NCI-H1417 (cell line): ENCODE measurements at places on chromosomes 1 and 21.

DNA sequence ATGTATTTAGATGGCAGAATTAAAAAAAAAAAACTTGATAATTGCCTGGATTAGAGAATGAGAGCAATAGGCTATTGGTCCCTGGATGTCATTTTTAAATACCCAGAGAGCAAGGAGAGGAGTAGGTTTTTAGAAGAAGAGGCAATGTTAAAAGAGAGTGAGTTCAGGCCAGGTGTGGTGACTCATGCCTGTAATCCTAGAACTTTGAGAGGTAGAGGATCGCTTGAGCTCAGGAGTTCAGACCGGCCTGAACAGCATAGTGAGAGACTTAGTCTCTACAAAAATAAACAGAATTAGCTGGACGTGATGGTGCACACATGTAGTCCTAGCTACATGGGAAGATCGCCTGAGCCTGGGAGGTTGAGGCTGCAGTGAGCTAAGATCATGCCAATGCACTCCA, 15.9 kb upstream of the MUTYH start:
- no peak for DNase-seq

GRCh38 chr1:33319949-33320618, 814 bp downstream of the A3GALT2 start:
- DNase-seq = no peak

GRCh38 chr1:202661136-202661845, 49.0 kb downstream of the SYT2 start:
- no peak for DNase-seq

GRCh38 chr1:67761091-67761490, 72.2 kb downstream of the GNG12 start:
- no peak for DNase-seq

- no peak for DNase-seq
These were observed 33.6 kb downstream of the WNT2B start for GRCh38 chr1:112542206-112542973.

DNA sequence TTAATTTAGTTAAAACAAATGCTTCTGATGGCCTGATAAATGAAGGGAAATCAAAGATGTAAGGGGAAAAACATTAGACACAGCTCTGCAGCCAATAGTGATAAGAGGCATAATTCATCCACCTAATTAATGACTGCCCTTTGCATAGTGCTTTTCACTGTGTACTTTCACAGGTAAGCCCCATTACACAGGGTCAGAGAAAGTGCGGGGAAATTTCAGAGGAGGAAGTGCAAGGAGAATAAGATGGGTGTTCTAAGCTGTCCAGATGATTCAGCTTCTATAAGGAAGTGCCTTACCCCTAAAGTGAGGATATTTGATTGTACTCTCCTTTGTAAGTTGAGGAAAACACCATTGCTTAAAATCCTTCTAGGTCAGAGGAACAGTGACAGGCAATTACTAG, 88.0 kb downstream of the NR5A2 start:
- DNase-seq = peak; percentile 33

- DNase-seq = no peak
These were observed 20.9 kb downstream of the RNF187 start for GRCh38 chr1:228507961-228508652.

GRCh38 chr1:241857131-241857530, 9.1 kb downstream of the EXO1 start:
- no peak for DNase-seq

- no peak for DNase-seq
These were observed 33.1 kb downstream of the TRIM67 start for GRCh38 chr1:231194843-231195516.

- DNase-seq = no peak
These were observed 6.3 kb downstream of the OBSCN start for GRCh38 chr1:228213917-228214808.

DNA sequence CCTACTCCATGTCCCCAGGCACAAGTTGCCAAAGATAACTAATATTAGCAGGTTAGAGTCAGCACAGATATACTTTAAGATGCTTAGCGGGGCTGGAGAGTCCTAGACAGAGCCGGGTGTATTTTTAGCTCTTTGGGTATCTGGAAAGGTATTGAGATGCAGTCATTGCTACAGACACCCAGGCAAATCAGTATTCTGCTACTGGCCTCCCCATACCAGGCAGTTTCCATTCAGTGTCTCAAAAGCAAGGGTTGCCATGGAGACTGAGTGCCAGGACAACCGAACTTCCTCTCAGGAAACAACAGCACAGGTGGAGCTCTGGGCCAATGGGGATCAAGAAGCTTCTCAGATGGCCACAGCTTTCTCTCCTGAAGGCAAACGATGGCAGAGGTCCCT, 45.3 kb downstream of the KCNC4 start:
- DNase-seq = peak; percentile 83

- peak; percentile 43 for DNase-seq
These were observed 3.9 kb upstream of the ATP1B1 start for GRCh38 chr1:169102567-169102966.

- DNase-seq = no peak
These were observed 7.5 kb downstream of the TMEM125 start for GRCh38 chr1:43277116-43277876.

GRCh38 chr1:184465489-184466146, 78.8 kb downstream of the C1orf21 start:
- DNase-seq = no peak

GRCh38 chr21:26408511-26408910, 164.6 kb downstream of the CYYR1 start:
- no peak for DNase-seq

DNA sequence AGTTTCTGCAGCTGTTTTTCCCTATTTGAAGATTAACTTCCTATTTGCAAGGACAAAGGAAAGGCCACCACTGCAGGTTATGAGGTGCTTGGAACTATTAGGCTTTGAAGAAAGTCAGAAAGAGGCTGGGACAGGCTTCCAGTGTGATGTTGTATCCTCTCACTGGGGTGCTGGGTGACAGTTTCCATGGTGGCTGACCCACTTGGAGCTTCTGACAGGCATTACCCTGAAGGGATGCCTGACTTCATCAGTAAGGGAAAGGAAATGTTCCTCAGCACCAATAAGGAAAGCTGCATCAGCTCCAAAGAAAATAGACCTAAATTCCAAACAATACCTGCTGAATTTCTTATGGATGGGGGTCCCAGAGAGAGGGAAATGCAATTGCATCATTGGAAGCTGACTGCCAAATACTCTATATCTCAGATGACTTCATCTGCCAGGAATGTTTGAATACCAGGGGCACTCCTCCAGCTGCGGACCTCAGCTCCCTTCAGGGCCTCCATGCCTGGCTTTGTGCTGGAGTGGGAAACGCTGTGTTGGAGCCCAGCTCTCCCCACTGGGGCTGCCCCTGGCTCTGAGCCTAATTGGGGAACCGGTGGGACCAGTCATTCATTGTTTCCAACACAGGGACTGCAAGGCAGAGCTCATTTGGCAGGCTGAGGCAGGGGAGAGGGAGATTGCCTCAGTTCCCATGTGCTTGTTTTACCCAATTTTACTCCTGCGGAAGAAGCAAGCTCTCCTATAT, 76.6 kb downstream of the RGL1 start:
- DNase-seq = no peak

DNA sequence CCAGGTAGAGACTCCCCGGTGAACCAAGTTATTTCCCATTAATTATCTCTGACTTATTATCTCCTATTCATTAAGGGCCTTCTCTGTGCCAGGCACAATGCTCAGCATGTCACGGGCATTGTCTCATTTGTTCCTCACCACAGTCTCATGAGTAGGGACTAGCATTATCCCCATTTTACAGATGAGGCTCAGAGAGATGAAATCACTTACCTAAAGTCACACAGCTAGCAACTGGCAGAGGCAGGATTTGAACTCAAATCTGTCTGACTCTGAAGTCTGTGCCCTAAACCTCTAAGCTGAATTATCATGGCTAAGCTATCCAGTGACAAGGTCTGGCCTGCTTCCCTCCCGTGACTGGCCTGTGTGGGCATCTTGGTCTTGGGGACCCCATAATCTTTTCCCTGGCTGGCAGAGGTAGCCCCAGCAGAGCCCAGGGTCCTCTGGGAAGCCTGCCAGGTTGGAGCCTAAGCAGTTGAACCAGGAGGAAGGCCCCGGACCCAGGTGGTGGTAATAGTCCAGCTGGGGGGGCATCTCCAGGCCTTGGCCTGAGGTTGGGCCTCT, 4.5 kb downstream of the MAP7D1 start:
- DNase-seq = no peak

DNA sequence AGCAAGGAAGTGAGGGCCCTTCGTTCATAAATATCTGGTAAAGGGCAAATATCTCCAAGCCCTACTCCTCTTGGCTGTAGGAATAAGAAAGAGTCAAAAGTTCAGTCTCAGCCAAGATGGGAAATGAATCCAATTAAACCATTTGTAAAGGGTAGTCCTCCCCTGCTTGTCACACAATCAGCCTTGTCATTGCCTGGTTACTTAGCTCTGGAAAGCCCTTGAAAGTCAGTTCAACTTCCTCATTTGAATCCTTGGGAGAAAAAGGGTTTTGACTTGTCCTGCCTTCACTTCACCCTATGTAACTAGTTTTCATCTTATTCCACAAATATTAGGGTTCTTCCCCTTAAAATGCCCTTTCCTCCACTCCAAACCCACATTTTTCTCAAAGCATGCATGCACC, 100.0 kb downstream of the ELAVL4 start:
- no peak for DNase-seq
